HT-29 (cell line): ENCODE measurements at places on chromosomes 7 and 10.

- no peak for DNase-seq
Observed at GRCh38 chr7:38502848-38503247, 128.3 kb downstream of the AMPH start.

DNA sequence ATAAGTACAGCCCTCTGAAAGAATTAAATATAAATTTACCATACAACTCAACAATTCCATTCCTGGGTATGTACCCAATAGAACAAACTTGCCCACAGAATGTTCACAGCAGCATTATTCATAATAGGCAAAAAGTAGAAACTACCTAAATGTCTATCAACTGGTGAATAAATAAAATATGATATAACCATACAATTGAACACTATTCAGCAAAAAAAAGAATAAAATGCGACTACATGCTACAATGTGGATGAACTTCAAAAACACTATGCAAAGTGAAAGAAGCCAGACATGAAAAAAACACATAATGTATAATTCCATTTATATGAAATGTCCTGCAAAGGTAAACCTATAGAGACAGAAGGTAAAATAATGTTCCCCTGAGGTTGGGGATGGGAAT, 2.0 kb upstream of the CPN1 start:
- no peak for DNase-seq

- no peak for DNase-seq
Observed at GRCh38 chr7:156772725-156773124, 120.3 kb downstream of the LMBR1 start.

DNA sequence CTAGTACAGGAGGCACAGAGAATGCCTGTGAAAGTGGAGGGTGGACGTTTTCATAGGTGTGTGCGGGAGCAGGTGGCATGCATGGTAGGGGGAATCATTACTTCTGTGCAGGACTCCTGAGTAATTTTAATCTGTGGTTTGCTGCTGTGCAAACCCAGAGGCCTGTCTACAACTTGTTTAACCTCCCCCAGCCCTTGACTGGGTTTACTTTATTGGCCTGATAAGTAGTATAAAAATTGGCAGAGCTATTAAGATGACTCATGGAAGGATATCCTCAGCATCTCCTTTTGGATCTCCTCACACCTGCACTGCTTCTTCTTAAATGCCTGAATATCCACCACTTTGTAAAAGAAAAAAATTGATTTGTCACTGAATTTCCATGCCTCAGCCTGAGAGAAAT, 104.8 kb downstream of the AUTS2 start:
- DNase-seq = no peak

DNA sequence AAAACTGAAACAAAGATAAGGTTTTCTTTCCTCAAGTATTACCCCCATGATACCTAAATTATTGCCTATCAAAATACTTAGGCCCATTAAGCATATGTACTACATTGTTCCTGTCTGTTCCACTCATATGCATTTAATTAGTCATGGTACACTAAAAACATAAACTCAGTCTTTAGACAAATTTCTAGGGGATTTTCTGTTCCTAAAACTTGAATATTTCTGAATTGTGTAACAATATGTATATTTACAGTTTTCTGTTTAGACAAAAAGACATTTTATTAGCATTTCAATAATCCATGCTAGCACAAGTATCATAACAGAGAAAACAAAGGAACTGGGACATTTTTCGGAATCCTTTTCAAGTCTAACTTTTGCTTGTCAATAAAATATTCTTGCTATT, 234.2 kb downstream of the CRPPA start:
- no peak for DNase-seq

- DNase-seq = no peak
Observed at GRCh38 chr7:42883950-42884349, 27.9 kb downstream of the C7orf25 start.

DNA sequence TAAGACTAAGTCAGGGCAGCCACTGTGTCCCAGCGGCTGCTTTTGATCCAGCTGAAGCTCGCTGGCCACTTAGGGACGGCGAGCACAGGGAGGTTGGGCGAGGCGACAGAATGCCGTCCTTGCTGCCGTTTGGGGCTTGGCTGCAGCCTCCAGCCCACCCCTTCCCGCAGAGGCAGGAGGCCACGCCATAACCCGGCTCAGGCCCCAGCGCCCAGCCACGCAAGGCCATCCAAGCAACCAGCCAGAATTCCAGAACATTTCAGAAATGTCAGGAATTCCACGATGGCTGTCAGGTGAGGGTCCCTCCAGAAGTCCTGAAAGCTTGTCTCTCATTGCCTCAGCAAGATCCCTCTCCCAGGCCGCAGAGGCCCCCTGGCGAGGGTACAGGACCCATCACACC, 479.1 kb upstream of the FOXK1 start:
- no peak for DNase-seq

- no peak for DNase-seq
Observed at GRCh38 chr10:6980353-6980752, 400.3 kb upstream of the PRKCQ start.

- no peak for DNase-seq
Observed at GRCh38 chr7:54843841-54844355, 84.9 kb upstream of the SEC61G start.

DNA sequence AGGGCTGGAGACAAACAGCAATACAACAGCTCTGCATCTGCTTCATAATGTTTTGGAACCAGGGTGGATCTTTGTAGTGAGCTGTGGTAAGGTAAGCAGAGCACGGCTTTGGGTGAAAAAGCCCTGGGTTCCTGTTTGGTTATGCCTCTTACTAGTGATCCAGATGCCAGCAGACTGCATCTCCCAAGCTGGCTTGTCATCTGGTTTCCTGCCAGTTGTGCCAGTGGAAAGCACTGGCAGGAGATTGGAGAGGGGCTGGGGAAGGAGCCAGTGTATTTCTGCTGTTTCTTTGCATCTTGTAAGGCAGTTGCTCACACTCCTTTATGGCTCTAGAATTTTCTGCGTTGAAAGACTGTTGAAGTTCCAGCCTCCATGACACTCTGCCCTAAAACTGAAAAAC, 137.6 kb downstream of the TSPAN12 start:
- no peak for DNase-seq

GRCh38 chr7:140922741-140923345, 1.9 kb downstream of the BRAF start:
- DNase-seq = no peak

- no peak for DNase-seq
Observed at GRCh38 chr7:47386273-47386835, 195.6 kb downstream of the TNS3 start.

- no peak for DNase-seq
Observed at GRCh38 chr7:120933475-120933874, 17.1 kb upstream of the ING3 start.

DNA sequence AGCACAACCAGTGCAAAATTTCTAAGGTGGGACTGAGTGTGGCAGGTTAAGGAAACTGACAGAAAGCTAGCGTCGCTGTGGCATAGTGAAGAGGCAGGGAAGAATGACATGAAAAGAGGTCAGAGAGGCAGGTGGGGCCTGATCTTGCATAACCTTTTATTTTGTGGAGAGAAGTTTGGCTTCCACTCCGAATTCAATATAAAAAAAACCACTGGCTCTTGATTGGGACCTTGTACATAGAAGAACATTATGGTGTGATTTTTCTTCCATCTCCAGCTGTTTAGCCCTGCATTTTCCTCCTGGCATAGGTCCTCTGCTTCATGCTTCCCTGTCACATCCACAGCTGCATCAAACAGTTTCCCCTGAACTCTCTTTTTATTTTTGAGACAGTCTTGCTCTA, 170.5 kb upstream of the MEOX2 start:
- DNase-seq = no peak

DNA sequence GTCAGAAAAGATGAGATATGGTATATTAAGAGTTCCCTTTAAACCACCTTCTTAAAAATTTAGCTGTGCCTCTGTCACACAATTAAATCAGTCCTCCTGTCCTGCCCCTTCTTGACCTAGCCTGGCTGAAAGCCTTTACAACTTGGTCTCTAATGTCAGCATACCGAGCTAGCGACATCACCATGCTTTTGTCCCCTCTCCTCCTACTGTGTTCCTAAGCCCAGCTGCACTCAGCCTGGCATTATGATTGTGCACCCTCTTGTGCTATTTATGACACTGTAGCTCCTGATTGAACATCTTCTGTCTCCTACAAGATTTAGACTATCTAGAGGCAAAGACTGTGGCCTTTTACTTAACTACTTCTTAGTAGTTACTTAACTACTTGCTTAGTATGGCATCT, 29.2 kb downstream of the TDRD1 start:
- DNase-seq = no peak

- DNase-seq = no peak
Observed at GRCh38 chr10:25582961-25583360, 351.1 kb upstream of the MYO3A start.

GRCh38 chr7:148303295-148304082, 287.1 kb upstream of the C7orf33 start:
- no peak for DNase-seq

DNA sequence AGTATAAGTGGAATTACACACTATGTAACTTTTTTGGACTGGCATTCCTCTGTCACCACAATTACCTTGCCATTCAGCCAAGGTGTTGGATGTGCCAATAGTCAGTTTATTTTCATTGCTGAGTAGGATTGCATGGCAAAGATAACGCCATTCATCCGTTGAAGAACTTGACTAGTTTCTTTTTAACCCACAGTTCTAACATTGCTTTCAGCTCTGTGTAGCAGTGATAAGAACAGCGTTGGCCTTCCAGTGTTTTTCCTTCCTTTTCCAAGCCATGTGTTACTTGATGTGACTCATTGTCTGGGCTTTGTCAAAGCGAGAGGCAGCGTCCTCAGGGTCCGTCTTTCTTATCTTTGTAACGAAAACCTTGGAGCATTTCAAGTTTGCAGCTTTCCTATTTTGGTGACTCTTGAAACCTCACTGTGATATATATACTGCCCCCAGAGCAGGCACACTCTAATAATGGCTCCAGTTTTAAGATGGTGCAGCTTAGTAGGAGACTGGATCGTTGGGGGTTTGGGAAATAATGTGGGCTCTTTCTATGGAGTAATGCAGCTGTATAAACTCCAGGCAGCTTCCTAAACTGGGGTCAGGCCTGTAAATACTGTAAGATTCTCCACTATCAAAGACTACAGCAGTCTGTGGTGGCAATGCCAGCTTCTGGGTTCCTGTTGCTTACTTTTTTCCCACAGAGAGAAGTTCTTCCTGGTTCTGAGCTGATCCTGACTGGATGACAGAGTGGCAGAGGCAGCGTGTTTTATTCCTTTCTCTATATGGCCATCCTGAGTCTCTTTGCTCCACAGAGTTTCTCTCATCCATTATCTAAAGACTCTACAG, 41.7 kb downstream of the AKR1E2 start:
- no peak for DNase-seq

- DNase-seq = no peak
Observed at GRCh38 chr10:11906714-11907113, 83.6 kb downstream of the PROSER2 start.

GRCh38 chr10:72184156-72184555, 31.7 kb upstream of the ANAPC16 start:
- DNase-seq = no peak

DNA sequence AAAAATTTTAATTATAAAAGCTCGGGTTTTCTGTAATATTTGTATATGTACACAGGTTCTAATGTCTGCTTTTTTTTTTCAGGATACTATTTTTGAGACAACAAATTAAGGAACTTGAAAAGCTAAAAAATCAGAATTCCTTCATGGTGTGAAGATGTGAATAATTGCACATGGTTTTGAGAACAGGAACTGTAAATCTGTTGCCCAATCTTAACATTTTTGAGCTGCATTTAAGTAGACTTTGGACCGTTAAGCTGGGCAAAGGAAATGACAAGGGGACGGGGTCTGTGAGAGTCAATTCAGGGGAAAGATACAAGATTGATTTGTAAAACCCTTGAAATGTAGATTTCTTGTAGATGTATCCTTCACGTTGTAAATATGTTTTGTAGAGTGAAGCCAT, 57.9 kb upstream of the BAMBI start:
- DNase-seq = no peak

- no peak for DNase-seq
Observed at GRCh38 chr10:33688506-33688905, 354.0 kb upstream of the NRP1 start.

DNA sequence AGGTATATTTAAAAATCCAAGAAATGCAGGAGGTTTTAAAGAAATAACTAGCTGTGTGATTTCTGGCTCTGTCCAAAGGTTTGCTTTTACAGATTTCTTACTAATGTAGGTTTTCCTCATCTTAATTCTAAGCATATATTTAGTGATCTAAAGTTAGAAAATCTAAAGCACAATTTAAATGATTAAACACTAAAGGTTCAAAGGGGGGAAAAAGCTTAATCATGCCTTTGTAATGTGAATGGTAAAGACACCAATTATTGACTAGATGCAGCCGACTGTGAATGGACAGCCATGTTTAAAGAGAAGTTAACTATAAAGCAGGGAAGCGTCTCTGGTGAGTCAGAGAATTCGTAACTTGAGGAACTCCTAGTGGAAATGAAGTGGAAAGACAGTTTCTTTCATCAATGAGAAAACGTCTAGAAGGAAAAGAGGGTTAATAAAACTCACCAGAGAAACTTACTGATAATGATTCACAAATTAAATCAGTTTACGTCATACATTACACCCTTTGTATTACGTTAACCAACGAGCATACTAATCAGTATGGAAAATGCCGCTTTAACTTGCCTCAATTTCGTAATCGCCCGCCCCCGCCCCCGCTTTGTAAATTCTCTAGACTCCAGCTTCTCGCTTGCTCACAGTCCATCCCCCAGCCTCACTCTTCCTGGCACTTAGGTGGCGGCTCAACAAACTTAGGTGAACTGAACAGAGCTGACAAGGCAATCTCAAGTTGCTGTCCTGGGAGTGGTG, 1.1 kb upstream of the HBP1 start:
- DNase-seq = peak; percentile 83

GRCh38 chr7:4531236-4531635, 150.9 kb upstream of the FOXK1 start:
- DNase-seq = no peak

- no peak for DNase-seq
Observed at GRCh38 chr10:2990764-2991163, 76.6 kb upstream of the PFKP start.

GRCh38 chr7:137276189-137276588, 67.3 kb downstream of the PTN start:
- DNase-seq = no peak

DNA sequence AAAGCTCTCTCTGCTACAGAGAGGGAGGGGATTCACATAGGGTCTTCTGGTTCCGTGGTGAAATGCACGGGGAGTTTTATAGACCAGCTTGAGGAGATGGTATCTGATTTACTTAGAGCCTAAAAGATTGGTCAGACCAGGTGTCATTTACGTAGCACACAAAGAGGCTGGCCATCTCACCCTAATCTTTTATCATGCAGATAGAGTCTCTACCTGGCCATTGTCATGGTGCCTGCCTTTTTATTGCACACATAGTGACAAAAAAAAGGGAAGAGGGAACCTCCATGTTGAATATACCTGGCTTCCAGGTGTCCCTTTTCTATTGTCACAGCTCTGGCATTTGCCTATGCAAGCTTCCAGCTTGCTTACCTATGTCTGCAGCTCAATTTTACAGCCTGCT, 1456.1 kb downstream of the GATA3 start:
- no peak for DNase-seq

- no peak for DNase-seq
Observed at GRCh38 chr10:58409956-58410610, 24.9 kb downstream of the TFAM start.
